ENCODE measurements at places on chromosomes 6 and 20.

GRCh38 chr6:141809901-141810300 is 322.8 kb upstream of the GJE1 start:
- no peak for DNase-seq

- no peak for DNase-seq
Measured at GRCh38 chr6:110875548-110876169, 1.1 kb downstream of the AMD1 start.

- DNase-seq, result no peak
Measured at GRCh38 chr6:35076997-35077712, 64.0 kb downstream of the TCP11 start.

DNA sequence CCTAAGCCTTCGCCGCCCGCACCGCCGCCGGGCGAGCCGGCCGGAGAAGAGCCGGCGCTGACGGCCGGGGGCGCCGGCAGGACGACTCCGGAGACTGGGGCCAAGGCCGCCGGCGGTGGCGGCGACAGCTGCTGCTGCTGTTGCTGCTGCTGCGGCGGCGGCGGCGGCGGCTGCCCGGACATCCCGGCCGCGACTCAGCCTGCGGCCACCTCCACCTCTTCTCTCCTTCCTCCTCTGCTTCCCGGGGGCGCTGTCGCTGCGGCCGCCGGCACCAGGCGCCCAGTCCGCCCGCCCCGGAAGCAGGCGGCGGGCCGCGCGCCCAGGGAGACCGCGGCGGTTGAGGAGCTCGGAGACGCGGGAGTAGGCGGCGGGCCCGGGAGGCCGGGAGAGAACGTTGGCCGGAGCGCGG is 307 bp downstream of the RANBP9 start:
- no peak for DNase-seq

GRCh38 chr20:13788167-13788834 is 3.5 kb downstream of the NDUFAF5 start:
- DNase-seq, result peak; percentile 64

- peak; percentile 58 for DNase-seq
Measured at GRCh38 chr6:87066449-87067333, 28.2 kb downstream of the CGA start.

GRCh38 chr6:148288541-148288940 is 54.1 kb upstream of the SASH1 start:
- no peak for DNase-seq

DNA sequence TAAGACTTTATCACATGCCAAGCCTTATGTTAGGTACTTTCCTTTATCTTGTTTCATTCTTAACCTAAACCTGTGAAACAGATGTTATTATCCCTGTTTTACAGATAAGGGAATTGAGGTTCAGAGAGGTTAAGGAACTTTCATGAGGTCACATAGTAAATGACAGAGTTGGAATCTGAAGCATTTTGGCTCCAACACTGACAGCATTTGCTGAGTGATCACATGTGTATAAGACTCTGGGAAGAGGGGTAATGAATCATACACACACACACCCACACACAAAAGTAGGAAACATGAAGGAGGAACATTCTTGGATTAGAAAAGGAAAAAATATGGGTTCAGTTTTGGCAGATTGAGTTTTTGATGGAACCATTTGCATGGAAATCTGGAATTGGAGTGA is 212.5 kb downstream of the GJA1 start:
- DNase-seq, result no peak

- no peak for DNase-seq
Measured at GRCh38 chr6:165456286-165456685, 146.9 kb upstream of the C6orf118 start.

DNA sequence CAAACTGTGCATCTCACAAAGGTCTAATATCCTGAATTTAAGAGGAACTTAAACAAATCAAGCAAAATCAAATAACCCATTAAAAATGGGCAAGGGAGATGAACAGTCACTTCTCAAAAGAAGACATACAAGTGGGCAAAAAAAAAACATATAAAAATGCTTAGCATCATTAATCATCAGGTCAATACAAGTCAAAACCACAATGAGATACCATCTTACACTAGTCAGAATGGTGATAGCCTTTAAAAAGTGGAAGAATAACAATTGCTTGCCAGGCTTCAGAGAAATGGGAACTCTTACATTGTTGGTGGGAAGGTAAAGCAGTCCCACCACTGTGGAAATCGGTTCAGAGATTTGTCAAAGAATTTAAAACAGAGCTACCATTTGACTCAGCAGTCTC is 646.7 kb upstream of the PTCHD4 start:
- no peak for DNase-seq

GRCh38 chr6:43893073-43893472 is 123.1 kb downstream of the VEGFA start:
- no peak for DNase-seq

GRCh38 chr6:143157131-143157530 is 96.4 kb downstream of the AIG1 start:
- DNase-seq, result no peak

DNA sequence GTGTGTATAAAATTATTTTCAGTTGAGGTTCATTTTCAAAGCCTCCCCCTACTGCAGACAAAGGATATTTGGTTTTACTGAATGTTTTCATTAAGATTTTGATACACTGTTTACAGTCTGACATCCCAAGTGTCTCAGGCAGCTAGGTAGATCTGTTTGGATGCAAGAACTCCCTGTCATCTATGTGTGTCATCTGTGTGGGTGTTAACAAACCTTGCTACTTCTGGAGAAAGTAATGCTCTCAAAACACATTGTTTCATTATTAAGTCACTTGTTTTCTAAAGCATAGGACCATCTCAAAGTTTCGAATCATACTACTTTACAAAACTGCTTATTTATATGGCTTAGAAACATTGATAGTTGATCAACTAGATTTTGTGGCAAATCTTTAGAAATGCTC is 114.5 kb upstream of the TMEM170B start:
- no peak for DNase-seq

GRCh38 chr6:7235712-7236305 is 77.2 kb downstream of the SSR1 start:
- DNase-seq, result no peak

DNA sequence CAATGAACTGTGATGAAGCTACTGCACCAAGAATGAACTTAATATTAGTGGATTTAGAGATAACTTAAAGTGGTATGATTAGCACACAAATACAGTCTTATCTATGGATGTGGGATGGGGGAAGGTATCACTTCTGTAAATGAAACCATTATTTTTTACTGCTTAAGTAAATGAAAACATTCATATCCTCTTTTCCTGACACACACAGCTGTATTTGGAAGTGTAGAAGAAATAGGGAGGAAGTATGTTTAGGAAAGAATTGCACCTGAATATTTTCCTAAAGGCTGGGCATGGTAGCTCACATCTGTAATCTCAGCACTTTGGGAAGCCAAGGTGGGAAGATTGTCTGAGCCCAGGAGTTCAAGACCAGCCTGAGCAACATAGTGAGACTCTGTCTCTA is 96.8 kb downstream of the HIVEP2 start:
- DNase-seq, result no peak
